Kidney glomerular epithelial cell (primary cell): ENCODE measurements at places on chromosomes 7 and 10.

DNA sequence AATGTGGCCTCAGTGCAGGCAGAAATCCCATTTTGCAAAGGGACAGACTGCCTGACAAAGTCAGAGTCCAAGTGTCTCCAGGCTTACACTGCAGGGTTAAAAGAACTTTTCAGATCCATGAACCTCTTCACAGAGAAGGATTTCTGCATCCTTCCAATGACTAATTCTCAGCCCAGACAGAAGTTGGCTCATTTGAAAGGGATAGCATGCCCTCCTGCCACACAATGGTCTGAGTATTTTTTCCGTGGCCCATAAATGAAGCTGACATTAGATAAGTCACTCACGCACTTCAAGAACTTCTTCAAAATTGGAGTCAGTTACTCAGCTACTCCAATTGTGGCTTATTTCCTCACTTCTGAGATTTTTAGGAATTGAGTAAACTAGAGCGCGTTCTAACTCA lies 170.2 kb downstream of the PLXNA4 start:
- no peak for DNase-seq

GRCh38 chr10:97307441-97307840 lies 11.6 kb upstream of the FRAT1 start:
- DNase-seq, result no peak

- DNase-seq, result no peak
Measured at GRCh38 chr7:131543298-131543697, 13.1 kb downstream of the PODXL start.

- no peak for DNase-seq
Measured at GRCh38 chr7:1357601-1358271, 101.5 kb downstream of the MICALL2 start.

- DNase-seq, result no peak
Measured at GRCh38 chr10:97360705-97361536, 26.4 kb upstream of the FRAT2 start.

DNA sequence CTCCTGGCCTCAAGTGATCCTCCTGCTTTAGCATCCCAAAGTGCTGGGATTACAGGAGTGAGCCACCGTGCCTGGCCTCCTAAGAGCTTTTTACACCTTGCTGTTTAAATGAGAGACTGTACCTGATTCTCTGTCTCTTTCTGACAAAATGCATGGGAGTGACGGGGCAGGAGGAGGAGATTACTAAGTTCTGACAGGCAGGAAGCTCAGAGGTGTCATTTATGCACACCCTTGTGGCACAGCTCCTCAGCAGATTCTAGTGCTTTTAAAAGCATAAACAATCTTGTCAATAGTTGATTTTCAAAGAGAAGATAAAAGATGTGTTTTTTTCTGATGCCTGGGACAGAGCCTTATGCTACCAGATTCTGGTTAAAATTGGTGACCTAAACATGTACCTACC lies 39.7 kb upstream of the STEAP4 start:
- DNase-seq, result no peak

DNA sequence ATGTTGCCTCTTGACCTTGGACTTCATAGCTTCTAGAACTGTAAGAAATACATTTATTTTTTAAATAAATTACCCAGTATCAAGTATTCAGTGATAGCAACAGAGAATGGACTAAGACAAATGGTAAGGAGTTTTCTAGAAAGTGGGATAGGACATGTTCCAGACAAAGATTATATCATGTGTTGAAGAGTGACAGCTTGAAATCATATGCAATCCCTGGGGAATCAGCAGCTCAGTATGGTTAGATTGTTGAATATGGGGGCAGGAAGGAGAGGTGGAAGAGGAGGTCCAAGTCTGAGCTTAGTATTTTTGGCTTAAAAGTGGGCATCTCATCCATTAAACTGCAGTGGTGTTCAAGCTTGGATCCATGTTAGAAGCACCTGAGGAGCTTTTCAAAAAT lies 74.1 kb downstream of the ENTPD1 start:
- no peak for DNase-seq

- no peak for DNase-seq
Measured at GRCh38 chr10:12397941-12398340, 48.6 kb downstream of the CAMK1D start.

GRCh38 chr7:66442385-66442784 lies 186.3 kb upstream of the KCTD7 start:
- DNase-seq, result no peak

GRCh38 chr10:17229717-17229966 lies 1.6 kb downstream of the VIM start:
- DNase-seq, result no peak

DNA sequence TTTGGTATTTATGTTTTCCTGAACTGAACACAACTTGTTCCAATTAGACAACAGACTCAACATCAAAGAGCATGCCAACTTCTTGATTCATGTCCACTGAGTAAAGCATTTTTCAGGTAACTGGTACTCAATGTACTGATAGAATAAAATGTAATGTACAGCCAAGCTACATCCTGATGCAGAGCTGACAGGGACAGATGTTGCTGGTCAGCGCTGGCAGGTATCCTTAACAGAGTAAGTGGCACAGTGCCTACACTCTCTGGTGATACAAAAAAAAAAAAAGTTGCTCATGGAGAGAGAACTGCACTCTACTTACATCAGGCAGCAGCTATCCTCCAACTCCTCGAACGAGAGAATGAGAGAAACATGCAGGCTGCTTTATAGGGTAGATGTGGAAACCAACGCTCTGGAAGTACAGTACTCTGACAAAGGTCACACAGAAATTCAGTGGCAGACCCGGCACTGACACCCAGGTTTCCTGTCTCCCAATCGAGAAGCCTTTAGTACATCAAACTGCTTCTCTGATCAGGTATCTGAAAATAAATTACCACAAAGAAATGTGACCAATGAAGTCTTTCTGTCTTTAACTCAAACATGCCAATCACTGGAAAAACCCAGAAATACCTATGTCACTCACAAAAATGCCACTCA lies 4.6 kb downstream of the ITGB1 start:
- DNase-seq, result no peak

- DNase-seq, result no peak
Measured at GRCh38 chr10:62692085-62692484, 112.4 kb upstream of the ADO start.

DNA sequence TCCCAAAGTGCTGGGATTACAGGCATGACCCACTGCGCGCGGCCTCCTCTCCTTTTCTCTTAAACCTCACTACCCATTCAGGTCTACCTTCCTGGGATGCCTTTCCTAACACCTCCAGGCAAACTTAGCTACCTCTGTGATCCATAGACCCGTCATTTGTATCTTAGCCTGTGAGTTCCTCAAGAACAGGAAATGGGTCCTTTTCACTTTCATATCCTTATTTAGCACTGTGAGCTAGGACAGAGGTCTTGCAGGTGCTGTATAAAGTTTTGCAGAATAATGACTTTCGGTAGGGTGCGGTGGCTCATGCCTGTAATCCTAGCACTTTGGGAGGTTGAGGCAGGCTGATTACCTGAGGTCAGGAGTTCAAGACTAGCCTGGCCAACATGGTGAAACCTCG lies 215.7 kb downstream of the RELN start:
- no peak for DNase-seq

- no peak for DNase-seq
Measured at GRCh38 chr7:96959135-96959534, 46.2 kb upstream of the DLX6 start.

- DNase-seq, result no peak
Measured at GRCh38 chr7:44293561-44294324, 31.7 kb downstream of the CAMK2B start.

DNA sequence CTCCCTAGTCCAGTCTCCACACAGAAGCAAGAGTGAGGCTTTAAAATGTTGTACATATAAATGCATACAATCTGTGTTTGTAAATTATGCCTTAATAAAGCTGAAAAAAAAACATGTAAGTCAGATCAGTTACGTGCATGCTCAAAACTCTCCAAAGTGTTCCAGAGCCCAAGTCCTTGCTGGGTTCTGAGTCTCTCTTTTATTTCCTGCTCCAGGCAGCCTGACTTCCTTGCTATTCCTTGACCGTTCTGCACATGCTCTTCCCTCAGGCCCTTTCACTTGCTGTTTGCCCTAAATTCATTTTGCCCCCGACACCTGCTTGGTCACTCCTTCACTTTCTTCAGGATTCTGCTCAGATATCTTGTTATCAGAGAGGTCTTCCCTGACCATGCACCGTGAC lies 770.1 kb downstream of the PHTF2 start:
- DNase-seq, result no peak

GRCh38 chr7:51139796-51140195 lies 176.8 kb downstream of the COBL start:
- DNase-seq, result no peak

DNA sequence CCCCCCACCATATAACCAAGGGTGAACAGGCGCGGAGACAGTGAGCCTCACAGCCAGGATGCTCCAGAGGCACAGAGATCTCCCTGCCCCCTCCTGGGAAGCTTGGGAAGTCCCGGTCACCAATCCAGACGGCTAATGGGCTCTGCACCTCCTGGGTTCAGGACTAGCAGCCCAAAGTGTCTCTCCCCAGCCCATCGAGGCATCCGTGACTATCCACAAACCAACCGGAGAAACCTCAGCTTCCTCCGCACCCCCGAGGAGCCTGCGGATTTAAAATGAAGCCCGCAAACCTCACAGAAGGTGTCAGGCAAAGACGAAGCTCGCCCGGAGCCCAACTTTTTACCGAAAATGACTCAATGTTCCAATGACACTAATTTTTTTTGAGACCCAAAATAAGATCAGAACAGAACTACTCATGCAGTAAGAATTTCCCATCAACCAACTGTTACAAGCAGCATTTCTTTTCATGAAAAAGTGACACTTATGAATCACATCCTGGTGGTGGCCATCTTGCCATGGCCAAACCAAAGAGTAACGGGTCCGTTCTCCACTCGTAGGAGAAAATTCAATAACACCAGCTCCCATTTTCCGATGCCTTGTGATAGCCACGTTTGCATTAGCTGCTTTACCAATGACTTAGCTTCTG lies 6.0 kb downstream of the PDGFA start:
- DNase-seq, result no peak

DNA sequence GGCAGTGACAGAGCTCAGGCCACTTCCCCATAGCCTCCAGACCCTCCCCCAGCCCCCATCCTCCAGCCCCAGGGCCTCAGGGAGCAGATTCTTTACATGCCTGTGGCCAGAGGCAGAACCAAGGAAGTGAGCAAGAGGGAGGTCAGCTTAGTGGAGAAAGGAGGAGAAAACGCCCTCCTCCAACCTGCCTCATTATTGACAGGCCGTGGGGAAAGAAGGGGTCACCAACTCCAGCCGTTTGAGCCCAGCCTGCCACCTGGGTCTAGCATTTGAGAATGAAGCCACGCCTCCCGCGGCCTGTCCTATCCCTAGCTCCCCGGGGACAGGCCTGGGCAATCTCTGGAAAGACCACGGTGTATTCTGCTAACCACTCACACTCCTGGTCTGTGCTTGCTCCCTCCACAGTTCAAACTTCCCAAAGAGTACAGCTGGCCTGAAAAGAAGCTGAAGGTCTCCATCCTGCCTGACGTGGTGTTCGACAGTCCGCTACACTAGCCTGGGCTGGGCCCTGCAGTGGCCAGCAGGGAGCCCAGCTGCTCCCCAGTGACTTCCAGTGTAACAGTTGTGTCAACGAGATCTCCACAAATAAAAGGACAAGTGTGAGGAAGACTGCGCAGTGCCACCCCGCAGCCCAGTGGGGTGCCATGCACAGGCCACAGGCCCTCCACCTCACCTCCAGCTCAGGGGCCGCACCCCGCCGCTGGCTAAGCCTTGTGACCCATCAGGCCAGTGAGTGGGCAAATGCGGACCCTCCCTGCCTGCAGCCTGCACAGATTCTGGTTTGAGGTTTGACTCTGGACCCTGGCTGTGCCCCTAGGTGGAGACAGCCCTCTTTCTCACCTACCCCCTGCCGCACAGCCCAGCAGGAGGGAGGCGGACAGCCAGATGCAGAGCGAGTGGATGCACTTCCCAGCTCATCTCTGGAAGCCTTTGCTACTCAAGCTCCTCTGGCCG lies 14.3 kb upstream of the TRIM8 start:
- peak; percentile 96 for DNase-seq

DNA sequence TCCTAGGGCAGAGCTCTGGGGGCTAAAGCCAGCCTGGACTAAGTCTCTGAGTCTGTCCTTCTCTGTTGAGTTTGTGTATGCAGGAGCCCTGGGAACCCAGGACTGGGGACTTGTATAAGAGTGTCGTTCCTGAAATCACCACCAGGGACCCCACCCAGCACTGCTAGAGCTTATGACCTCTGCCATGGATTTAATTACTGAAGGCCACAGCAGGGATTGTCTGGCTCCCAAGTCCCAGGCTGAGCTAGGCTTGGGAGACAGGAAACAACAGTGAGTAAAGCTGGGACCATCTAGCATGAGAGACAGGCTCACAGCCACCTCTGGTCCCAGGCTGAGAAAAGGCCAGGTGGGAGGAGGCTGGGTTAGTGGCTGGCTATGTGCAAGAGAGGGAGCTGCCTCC lies 1.4 kb upstream of the TSPAN15 start:
- DNase-seq, result no peak

DNA sequence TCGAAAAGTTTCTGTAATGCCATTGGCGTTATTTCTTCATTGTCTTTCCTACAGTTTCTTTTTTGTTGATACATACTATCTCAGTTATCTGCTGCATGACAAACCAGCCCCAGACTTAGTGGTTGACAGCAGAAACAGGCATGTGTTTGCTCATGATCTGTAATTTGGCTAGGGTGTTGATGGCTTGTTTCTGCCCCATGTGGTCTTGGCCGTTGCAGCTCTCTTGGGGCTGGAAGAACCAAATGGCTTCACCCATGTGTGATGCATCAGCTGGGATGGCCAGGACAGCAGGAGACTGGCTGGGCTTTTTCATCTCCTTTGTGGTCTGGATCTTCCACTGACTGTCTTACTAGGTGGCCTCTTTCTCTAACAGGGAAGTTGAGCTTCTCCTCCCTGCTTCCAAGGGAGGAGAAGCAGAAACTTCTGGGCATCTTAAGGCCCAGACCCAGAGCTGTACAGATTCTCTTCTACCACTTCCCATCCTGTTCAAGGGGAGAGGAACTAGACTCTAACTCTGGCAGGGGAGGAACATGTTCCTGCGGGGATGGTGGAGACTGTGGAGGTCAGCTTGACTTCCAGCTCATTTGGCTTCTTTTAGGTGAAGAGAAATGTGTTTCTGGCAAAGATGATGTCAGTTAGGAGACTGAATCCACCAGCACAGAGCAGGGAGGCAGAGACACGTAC lies 89.3 kb downstream of the FANK1 start:
- no peak for DNase-seq

GRCh38 chr10:77226853-77227565 lies 410.6 kb downstream of the KCNMA1 start:
- DNase-seq, result no peak
